ENCODE measurements at places on chromosomes 12 and 14. TPM values are rescaled to one million over a fixed set of nuclear protein-coding genes. Genes with fewer than 3 reads are reported as not detected.

GRCh38 chr12:102675672-102676071 lies 195.3 kb upstream of the IGF1 start:
- no peak for DNase-seq

- DNase-seq, result no peak
These were observed 6.0 kb downstream of the PSMD9 start for GRCh38 chr12:121894633-121895032.

- no peak for DNase-seq
These were observed 85.7 kb downstream of the BORCS5 start for GRCh38 chr12:12442548-12443071.

KLRB1 gene
- 6.9 TPM for polyA plus RNA-seq

GYS2 gene
- 0.16 TPM for polyA plus RNA-seq
